ENCODE measurements at places on chromosomes 3 and 15. TPM values are rescaled to one million over a fixed set of nuclear protein-coding genes. Genes with fewer than 3 reads are reported as not detected.

The LDHAL6B gene
- total RNA-seq: not detected

The SNX22 gene
- total RNA-seq: 0.26 TPM

The MAPKAPK3 gene
- total RNA-seq: 22.5 TPM

The P2RY14 gene
- total RNA-seq: not detected

The AADAC gene
- 0.09 TPM for total RNA-seq

The FAM81A gene
- under 0.01 TPM for total RNA-seq
